ENCODE measurements at places on chromosomes 7 and 10. TPM values are rescaled to one million over a fixed set of nuclear protein-coding genes. Genes with fewer than 3 reads are reported as not detected.

Gene HMX2
- total RNA-seq = not detected

DNA sequence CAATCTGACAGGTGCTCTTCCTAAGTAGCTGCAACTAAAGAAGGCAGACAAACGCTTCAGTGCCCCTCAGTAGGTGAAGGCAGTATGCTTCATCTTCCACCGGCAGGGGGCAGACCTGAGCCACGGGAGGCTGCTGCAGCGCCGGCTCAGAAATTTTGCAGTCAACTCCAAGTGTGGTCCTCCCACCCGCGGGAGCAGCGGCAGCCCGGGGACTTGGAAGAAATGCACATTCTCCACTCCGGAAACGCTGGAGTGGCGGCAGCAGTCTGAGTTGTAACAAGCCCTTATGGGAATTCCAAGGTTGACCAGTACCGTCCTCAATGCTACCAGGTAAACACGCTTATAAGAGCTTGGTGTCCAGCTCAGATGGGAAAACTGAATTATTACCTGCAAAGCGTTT, 3.4 kb downstream of the IGFBP3 start:
- H3K4me1 ChIP-seq = peaks cover 37% of the 10 kb centered on the region
- H3K27me3 ChIP-seq = no peaks in the 10 kb centered on the region
- H3K27ac ChIP-seq = no peak overlapping the region
- H3K36me3 ChIP-seq = peaks cover 8% of the 10 kb centered on the region
- H3K4me3 ChIP-seq = peak overlapping the region; percentile 21

- no peaks in the 10 kb centered on the region for H3K36me3 ChIP-seq
- H3K27me3 ChIP-seq = no peaks in the 10 kb centered on the region
- no peak for DNase-seq
- no peaks in the 10 kb centered on the region for H3K4me1 ChIP-seq
- H3K4me3 ChIP-seq = no peak overlapping the region
These were observed 179.3 kb downstream of the NPSR1 start for GRCh38 chr7:34837316-34837715.

DNA sequence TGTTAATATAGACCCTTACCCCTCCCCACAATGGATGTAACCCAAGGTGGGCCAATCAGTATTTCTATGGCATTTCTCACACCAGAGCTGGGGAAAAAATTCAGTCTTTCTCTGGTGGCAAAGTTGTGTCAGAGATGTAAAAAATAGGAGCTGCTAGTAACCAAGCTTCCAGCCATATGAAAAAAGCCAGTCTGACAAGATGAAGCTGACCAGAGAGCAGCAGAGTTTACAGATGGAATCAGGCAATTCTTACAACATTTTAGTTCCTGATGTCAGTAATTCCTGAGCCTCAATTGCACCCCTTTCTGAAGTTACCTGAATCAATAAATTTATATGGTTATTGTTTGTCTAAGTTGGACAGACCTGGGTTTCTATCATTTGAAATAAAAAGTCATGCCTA, 286.3 kb downstream of the HPSE2 start:
- H3K4me1 ChIP-seq = no peaks in the 10 kb centered on the region
- no peak overlapping the region for H3K27ac ChIP-seq
- H3K4me3 ChIP-seq = no peak overlapping the region
- no peaks in the 10 kb centered on the region for H3K36me3 ChIP-seq
- no peaks in the 10 kb centered on the region for H3K27me3 ChIP-seq

GRCh38 chr7:108515630-108516029, 10.3 kb downstream of the PNPLA8 start:
- no peak overlapping the region for H3K4me3 ChIP-seq
- no peaks in the 10 kb centered on the region for H3K27me3 ChIP-seq
- no peak overlapping the region for H3K27ac ChIP-seq
- no peaks in the 10 kb centered on the region for H3K4me1 ChIP-seq

GRCh38 chr7:112882511-112882910, 92.3 kb upstream of the TMEM168 start:
- H3K4me3 ChIP-seq = no peak overlapping the region
- no peak overlapping the region for H3K27ac ChIP-seq
- H3K36me3 ChIP-seq = no peaks in the 10 kb centered on the region
- H3K4me1 ChIP-seq = peaks cover 26% of the 10 kb centered on the region
- H3K27me3 ChIP-seq = no peaks in the 10 kb centered on the region

- H3K4me1 ChIP-seq = peaks cover 6% of the 10 kb centered on the region
- H3K27ac ChIP-seq = no peak overlapping the region
- H3K27me3 ChIP-seq = no peaks in the 10 kb centered on the region
- H3K4me3 ChIP-seq = no peak overlapping the region
- H3K36me3 ChIP-seq = no peaks in the 10 kb centered on the region
These were observed 6.7 kb upstream of the GRID1 start for GRCh38 chr10:86373251-86373650.

Gene INHBA
- 4.0 TPM for total RNA-seq

DNA sequence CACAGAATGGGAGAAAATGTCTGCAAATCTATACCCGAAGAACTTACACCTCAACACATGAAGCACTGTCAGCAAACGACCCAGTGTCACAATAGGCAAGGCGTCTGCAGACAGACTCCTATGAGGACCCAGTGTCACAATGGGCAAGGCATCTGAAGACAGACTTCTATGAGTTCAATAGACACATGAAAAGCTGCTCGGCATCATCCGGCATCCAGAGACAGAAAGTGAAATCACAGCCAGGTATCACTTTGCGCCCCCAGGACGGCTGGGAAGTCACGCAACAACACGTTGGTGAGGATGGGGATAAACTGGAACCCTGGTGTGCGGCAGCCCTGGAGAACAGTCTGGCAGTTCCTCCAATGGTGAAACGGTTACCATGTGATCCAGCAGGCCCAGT, 273.2 kb downstream of the ELFN1 start:
- H3K27ac ChIP-seq = no peak overlapping the region
- H3K4me1 ChIP-seq = no peaks in the 10 kb centered on the region
- no peaks in the 10 kb centered on the region for H3K36me3 ChIP-seq
- DNase-seq = no peak
- H3K4me3 ChIP-seq = no peak overlapping the region

Gene PIP4K2A
- total RNA-seq = 12.1 TPM

Gene CUL2
- total RNA-seq = 17.3 TPM

GRCh38 chr7:159048656-159049055, 96.0 kb downstream of the VIPR2 start:
- H3K4me1 ChIP-seq = no peaks in the 10 kb centered on the region
- no peaks in the 10 kb centered on the region for H3K36me3 ChIP-seq
- H3K27ac ChIP-seq = no peak overlapping the region
- DNase-seq = no peak

- no peaks in the 10 kb centered on the region for H3K27me3 ChIP-seq
- H3K4me3 ChIP-seq = peak overlapping the region; percentile 84
- H3K36me3 ChIP-seq = no peaks in the 10 kb centered on the region
These were observed 403 bp downstream of the CDK6 start for GRCh38 chr7:92835851-92836488.

- no peaks in the 10 kb centered on the region for H3K4me1 ChIP-seq
- H3K4me3 ChIP-seq = no peak overlapping the region
- H3K27me3 ChIP-seq = no peaks in the 10 kb centered on the region
- no peak for DNase-seq
These were observed 533.3 kb upstream of the GHITM start for GRCh38 chr10:83605783-83606630.

Gene IKZF1
- total RNA-seq = 1.7 TPM

GRCh38 chr10:132554053-132554990, 16.7 kb downstream of the INPP5A start:
- peaks cover 67% of the 10 kb centered on the region for H3K4me1 ChIP-seq
- no peak overlapping the region for H3K4me3 ChIP-seq
- no peaks in the 10 kb centered on the region for H3K36me3 ChIP-seq
- no peak overlapping the region for H3K27ac ChIP-seq
- no peak for DNase-seq
- no peaks in the 10 kb centered on the region for H3K27me3 ChIP-seq

GRCh38 chr7:47255441-47255840, 326.5 kb downstream of the TNS3 start:
- H3K36me3 ChIP-seq = no peaks in the 10 kb centered on the region
- DNase-seq = no peak
- H3K27ac ChIP-seq = no peak overlapping the region
- H3K4me3 ChIP-seq = no peak overlapping the region

GRCh38 chr7:31101544-31101943, 49.4 kb downstream of the ADCYAP1R1 start:
- no peaks in the 10 kb centered on the region for H3K36me3 ChIP-seq
- H3K4me3 ChIP-seq = no peak overlapping the region
- H3K4me1 ChIP-seq = no peaks in the 10 kb centered on the region
- H3K27ac ChIP-seq = no peak overlapping the region

DNA sequence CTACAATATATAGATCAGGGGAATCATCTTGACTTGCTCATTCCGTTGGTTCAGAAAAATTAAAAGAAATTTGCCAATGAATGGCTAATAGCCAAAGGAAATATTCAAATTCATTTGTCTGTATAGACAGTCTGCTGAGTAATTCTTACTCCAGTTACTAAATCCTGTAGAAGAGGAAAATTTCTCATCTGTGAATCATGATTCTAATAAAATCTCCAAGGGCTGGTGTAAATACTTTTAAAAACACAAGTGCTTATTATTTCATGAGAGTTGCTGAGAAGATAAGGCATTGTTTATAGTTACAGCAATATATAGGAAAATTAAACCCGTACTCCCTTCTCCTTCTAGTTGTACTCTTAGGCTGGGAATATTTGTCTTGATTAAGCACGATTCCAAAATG, 53.0 kb downstream of the WNT2 start:
- no peak for DNase-seq
- no peaks in the 10 kb centered on the region for H3K36me3 ChIP-seq
- H3K27ac ChIP-seq = no peak overlapping the region

GRCh38 chr10:12319076-12319475, 30.3 kb upstream of the CAMK1D start:
- H3K27ac ChIP-seq = no peak overlapping the region
- H3K4me1 ChIP-seq = no peaks in the 10 kb centered on the region
- H3K4me3 ChIP-seq = no peak overlapping the region
- H3K27me3 ChIP-seq = no peaks in the 10 kb centered on the region
- H3K36me3 ChIP-seq = no peaks in the 10 kb centered on the region
- no peak for DNase-seq

DNA sequence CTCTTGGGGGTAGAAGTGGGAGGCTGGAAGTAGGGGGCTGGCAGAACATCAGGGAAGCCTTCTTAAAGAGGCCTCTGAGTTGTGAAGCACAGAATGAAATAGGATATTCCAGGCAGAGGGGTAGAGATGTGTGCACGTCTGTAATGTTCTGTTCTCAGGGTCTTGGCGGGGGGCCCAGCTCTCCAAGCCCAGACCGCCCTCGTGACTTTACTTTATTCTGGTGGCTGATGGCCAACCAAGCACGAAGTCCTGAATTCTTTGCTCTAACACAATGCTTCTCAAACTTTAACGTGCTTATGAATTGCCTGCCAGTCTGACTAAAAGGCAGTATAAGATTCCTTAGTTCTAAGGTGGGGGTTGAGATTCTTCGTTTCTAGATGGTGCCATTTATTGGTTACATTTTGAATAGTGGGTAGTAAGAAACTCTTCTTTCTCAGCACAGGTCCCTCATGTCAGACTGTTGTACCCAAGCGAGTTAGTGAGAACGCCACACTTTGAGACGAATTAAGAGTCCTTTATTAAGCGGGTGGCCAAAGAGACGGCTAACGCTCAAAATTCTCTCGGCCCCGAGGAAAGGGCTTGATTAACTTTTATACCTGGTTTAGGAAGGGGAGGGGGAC, 8.2 kb downstream of the PRXL2A start:
- H3K27ac ChIP-seq = peak overlapping the region; percentile 62
- no peaks in the 10 kb centered on the region for H3K36me3 ChIP-seq
- no peak overlapping the region for H3K4me3 ChIP-seq
- DNase-seq = peak; percentile 70
- no peaks in the 10 kb centered on the region for H3K27me3 ChIP-seq

- H3K4me1 ChIP-seq = peaks cover 57% of the 10 kb centered on the region
- no peaks in the 10 kb centered on the region for H3K27me3 ChIP-seq
- peak overlapping the region; percentile 12 for H3K4me3 ChIP-seq
- H3K36me3 ChIP-seq = no peaks in the 10 kb centered on the region
These were observed 34.6 kb downstream of the TRIM8 start for GRCh38 chr10:102678842-102679289.

DNA sequence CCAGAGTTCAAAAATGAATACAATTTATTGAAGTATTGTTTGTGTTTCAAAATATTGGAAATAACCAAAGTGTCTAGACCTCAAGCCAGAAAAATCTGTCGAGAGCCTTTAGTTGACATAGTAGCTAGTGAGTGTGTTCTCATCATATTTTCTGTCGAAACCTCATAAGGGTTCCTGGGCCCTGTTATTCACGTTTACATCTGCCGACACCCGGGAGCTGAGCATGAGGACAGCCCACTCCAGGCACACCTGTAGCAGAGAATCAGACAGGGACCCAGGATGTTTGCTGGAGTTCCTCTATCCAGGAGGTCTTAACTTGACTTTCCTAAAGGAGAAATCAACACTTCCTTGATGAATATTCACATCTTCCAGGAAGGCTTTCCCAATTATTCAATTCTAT, 72.1 kb upstream of the FGL2 start:
- no peak overlapping the region for H3K4me3 ChIP-seq
- H3K36me3 ChIP-seq = no peaks in the 10 kb centered on the region

- H3K4me1 ChIP-seq = peaks cover 69% of the 10 kb centered on the region
- no peaks in the 10 kb centered on the region for H3K27me3 ChIP-seq
- no peaks in the 10 kb centered on the region for H3K36me3 ChIP-seq
- H3K27ac ChIP-seq = peak overlapping the region; percentile 60
- no peak for DNase-seq
These were observed 25.4 kb downstream of the AMZ1 start for GRCh38 chr7:2713370-2713769.

- DNase-seq = no peak
- no peak overlapping the region for H3K4me3 ChIP-seq
- H3K36me3 ChIP-seq = no peaks in the 10 kb centered on the region
- no peaks in the 10 kb centered on the region for H3K4me1 ChIP-seq
These were observed 6.3 kb upstream of the TBATA start for GRCh38 chr10:70791386-70792039.

GRCh38 chr7:20744954-20745446, 41.7 kb downstream of the SP8 start:
- no peak overlapping the region for H3K4me3 ChIP-seq
- no peaks in the 10 kb centered on the region for H3K27me3 ChIP-seq
- DNase-seq = no peak
- no peaks in the 10 kb centered on the region for H3K36me3 ChIP-seq
- no peak overlapping the region for H3K27ac ChIP-seq

DNA sequence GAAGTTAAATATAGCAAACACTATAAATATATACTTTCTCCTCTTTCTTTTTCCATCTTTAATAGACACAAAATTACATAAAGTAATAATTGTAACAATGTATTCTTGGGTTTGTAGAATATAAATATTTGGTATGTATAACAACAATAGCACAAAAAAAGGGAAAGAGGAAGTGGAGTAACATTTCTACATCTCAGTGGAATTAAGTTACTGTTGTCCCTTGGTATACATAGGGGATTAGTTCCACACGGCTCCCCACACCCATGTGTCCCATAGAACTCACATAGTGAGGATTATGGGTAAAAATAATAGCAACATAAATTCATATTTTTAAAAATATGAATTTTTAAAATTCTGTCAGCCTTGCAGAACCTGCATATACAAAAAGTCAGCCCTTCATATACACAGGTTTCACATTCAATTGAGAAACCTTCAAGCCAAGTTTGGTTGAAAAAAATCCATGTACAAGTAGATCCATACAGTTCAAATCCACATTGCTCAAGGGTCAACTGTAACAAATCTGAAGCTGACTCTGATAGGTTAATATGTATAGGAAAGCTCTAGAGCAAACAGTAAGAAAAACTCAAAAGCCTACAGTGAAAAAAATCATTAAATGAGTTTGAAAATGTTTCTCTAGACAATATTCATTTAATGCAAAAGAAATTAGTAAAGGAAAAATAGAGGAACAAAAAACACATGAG, 92.4 kb downstream of the HYCC1 start:
- DNase-seq = no peak
- H3K4me1 ChIP-seq = no peaks in the 10 kb centered on the region
- H3K4me3 ChIP-seq = no peak overlapping the region
- H3K36me3 ChIP-seq = no peaks in the 10 kb centered on the region
- H3K27me3 ChIP-seq = no peaks in the 10 kb centered on the region

All from right atrium auricular region (tissue), 2 donors.